Neural progenitor cell (in vitro differentiated cells): ENCODE measurements at places on chromosomes 5 and 9.

DNA sequence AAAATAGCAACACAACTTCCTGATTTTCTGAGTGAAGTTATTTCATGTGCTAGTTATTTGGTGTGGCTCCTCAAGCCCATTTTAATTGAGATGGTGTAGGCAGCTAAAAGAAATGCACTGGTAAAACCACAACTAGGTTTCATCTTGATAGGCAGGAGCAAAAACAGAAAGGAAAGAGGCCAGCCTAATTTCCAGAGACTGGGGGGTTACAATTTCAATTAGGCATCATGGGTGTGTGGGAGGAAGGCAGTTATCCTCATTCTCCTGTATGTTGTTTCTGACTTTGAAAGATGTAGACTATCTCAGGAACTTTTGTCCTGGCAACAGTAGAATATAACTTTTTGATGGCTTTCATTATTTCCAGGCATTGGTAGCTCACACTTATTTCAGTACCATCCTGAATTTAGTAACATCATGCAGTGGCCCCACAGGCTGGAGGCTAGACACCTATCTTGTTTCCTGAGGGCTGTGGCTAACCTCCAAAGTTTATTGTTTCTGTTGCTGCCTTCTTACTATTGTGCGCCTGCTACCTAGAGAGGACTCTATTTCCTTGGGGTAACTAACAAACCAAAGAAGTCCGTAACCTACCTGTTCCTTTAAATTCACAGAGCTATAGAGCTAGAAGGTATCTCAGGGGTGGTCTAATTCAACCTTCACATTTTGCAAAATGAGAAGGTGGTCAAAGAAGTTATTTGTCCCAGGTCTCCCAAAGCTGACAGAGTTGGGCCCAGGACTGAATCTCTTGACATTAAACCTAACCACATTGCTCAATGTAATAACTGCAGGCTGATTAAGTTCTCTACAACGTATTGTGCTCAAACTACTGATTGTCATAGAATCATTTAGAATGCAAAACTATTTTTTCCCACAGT, 42.4 kb downstream of the FYB1 start:
- DNase-seq = no peak

DNA sequence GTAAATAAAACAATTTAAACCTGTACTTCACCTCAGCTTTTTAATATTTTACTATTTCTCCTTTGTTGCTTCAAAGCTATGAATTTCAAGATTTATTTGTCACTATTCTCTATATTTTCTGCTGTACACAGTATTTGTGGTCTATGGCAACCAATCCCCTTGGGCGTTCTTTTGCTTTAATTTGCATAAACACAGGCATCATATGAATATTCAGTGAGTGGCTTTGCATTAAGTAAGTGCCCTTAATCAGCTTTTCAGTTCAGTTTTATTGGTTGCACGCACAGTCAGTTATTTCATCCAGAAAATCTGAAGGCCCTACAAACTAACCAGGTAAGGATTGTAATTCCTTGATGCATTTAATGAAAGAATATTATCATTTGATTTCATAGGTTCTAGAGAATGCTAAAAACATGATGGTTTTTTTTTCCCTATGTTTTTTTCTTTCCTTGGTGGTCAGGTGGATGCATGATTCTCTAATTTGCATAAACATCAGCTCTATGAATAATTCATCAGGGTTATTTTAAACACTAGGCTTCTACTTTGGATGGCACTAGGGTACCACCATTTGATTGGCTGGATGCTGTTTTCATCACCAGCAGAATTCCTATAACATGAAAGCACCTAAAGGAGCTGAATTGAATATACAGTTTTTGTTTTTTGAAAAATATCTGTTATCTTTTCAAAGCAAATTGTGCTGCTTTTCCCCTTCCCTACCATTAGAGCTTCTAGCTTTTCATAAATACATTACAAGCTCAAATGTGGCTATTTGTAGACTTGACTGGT, 249.2 kb upstream of the CCNH start:
- DNase-seq = no peak

GRCh38 chr9:131233995-131234394, 42.3 kb downstream of the FAM78A start:
- DNase-seq = no peak

GRCh38 chr5:151667083-151667482, 19.6 kb downstream of the SPARC start:
- no peak for DNase-seq
